ENCODE measurements at places on chromosomes 1 and 21.

DNA sequence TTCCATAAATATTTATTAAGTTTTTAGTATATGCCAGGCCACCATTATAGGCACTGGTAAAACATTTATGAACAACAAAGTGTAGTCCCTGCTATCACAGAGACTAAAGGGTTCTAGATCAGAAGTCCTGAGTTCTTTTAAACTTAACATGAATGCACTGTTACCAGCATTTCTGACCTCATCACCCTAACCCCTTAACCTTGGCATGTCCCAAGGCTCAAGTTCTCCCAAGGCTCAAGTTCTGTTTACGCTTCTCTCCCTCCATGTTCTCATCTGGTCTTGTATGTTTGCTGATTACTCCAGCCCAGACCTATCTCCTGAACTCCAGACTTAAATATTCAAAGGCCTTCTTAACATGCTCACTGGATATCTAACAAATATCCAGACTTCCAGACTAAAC, 54.5 kb downstream of the UBE2T start:
- DNase-seq, result no peak

DNA sequence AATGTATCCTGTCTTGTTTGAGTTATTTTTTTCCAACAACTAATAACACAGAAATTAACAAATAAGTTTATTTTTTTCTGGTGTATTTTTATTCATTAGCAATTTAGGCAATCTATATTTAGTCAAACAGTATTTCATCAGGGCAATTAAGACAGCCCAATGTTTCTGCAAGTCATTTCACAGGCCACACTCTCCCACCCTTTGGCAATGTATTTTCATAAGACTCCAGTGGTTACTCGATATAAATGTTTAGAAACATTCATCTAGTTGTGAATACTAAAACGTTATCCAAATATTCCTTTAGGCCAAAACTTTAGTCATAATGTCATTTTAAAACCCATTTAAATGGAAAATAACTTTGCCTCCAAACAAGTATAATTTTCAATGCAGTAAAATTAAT, 142.1 kb downstream of the KCNT2 start:
- no peak for DNase-seq

DNA sequence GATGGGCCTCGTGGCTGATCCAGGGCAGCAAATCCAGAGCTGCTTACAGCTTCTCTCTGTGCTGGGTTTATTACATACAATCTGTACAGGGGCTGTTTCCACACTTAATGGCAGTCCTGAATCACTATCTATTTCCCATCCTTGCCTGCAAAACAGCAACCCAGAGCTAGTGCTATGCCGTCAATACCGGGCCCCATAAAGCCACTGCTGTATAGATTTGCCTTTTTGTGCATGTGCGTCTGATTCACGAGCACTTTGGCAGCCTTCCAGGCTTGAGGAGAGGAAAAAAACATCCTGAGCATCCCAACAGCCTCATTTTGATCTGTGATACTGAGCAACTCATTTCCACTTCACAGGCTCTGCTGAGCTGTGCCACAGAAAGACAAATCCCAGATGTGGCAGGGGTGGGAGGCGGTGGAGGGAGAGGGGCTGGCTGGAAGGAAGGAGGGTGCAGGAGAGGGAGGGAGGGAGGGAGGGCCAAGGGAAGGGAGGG, 65.2 kb upstream of the TARBP1 start:
- DNase-seq, result peak; percentile 5

DNA sequence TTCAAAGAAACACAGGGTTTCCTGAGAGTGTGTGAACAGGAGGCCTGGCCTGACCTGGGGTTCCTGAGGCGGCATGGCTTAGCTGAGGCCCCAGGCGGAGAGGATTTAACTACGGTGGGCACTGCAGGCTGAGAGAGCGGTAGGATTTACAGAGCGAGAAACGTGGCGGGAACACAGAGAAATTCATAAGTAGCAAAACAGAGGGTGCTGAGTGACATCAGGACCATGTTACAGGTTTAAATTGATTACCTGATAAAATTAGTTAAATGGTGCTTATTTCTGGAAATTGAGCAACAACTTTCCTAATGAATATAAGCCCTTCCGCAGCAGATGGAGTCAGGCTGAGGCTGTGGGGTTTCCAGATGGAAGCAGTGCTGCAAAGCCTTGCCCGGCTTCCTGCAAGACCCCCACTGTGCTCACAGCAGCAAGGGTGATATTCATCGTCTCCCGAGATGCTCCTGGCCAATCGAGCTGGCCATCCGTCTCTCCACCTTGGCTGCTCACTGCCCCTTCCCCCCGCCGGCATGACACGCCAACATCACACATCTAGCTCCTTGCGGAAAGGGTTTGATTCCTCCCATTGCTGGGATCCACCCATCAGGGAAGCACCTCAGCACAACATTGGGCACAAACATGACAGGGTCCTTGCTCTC, 69.4 kb upstream of the MORC3 start:
- DNase-seq, result no peak

DNA sequence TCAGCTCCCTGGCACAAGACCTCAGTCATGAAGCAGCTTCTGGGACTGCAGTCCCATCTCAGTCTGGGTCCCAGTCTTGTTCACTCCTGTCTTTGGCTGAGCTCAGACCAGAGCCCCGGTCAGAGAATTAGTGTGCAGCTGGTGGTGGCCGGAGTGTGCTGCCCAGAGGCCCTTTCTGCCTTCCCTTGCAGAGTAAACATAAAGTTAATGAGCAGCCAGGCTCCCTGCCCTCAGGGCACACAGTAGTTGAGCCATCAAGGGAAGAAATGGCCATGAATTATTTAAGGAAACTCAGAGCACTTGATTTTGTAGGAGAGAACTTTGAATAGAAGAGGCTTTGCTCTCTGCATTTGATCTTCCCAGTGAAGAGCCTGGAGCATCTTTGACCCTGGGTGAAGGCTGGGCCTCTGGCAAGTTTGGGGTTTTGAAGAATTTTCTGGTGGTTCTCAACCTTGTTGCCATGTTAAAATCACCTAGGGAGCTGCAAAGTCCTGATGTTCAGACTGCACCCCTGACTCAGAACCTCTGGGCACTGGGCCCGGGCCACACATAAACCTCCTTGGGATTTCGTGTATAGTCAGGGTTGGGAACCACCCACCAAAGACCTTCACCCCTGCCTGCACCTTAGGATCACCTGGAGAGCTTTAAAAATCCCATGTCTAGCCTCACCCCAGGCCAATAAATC, 26.4 kb upstream of the SELENON start:
- DNase-seq, result no peak

- DNase-seq, result no peak
Observed at GRCh38 chr1:176501599-176501998, 38.6 kb downstream of the PAPPA2 start.

DNA sequence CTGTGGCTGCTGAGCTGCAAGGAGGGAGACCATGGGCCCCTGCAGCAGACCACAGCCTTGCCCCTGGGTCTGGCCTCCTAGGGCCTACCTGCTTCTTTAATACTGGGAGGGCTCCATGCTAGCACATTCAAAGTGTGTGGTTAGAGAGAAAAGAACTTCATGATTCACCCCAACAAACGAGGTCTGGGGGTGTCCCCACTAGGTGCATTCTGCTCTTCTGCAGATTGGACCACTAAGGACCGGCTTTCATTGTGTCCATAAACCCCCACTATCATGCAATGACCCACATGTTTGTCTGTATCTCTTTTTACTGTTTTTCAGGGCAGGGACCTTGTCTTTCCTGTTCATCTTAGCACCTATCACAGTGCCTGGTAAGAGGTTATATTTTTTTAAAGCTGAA, 185.4 kb downstream of the OMA1 start:
- no peak for DNase-seq

DNA sequence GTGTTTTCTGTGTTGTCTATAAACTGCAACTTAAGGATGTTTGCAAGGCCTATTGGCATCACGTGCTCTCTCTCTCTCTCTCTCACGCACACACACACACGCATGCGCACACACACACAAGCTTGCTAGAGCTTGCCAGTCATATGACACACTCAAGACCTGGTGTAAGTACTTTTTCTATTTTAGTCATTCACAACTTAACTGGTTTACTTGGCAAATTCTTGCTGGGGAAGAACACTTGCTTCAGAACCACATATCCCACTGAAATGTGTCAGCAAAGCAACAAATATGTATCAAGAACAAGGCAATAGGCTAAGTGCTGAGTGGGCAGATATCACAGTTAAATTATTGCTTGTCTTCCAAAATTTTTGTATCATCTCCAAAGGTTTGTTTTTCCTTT, 107.8 kb downstream of the DISC1 start:
- DNase-seq, result no peak

- no peak for DNase-seq
Observed at GRCh38 chr1:169925505-169926482, 32.1 kb upstream of the SCYL3 start.

- DNase-seq, result no peak
Observed at GRCh38 chr1:79695138-79695537, 688.6 kb upstream of the ADGRL4 start.

DNA sequence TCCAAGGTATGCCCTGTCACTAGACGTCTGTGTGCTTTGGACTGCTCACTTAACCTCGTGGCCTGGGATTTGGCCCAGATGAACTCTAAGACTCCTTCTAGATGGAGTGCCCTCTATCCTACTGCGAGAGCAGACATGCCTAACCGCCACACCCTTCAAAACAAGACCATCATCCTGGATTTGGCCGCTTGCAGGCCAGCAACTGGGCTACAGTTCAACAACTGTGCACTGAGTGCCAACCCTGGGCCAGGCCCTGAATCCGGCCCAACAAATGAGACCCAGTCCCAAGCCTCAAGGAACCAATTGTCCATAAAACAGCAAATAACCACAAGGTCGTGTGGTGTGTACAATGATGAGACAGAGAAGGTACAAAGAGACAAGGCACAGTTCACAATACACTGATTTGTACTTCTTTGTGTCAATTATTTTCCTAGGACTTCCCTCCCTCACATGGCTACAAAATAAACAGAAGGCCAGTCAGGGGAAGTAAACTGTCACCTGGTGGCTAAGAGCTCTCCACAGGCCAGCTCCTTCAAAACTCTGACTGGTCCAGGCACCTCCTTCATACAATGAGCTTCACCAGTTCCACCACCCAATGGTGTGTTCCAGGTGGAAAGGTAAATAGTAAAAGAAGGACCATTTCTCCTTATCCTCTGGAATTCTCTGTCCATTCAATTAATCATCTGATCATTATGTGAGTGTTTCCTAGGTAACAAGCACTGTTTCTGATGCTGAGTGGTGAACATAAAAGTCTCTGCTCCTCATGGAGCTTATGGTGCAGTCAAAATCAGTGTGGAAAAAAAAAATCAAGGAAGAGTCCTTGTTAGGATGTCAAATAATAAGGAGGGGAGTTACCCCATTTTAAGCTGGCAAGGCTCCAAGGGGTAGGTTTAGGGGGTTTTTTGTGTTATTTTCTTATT, 60.4 kb downstream of the CAPZB start:
- DNase-seq, result no peak

DNA sequence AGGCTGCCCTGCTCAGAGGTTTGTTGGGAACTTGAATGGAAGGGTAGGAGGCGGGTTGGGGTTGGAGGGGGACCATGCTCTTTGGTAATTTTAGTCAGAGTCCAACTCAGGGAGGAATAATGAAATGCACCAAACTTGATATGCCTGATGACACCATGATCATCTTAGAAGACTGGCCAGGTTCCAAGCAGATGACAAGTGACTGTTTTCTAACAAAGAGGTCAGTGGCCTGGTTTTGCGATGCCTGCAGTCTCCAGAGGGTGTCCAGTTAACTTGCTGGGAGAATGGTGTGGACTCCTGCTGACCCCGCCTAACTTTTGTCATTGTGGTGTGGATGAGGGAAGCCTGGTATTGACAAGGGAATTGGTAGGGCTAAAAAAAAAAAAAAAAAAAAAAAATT, 12.4 kb downstream of the VANGL1 start:
- no peak for DNase-seq

DNA sequence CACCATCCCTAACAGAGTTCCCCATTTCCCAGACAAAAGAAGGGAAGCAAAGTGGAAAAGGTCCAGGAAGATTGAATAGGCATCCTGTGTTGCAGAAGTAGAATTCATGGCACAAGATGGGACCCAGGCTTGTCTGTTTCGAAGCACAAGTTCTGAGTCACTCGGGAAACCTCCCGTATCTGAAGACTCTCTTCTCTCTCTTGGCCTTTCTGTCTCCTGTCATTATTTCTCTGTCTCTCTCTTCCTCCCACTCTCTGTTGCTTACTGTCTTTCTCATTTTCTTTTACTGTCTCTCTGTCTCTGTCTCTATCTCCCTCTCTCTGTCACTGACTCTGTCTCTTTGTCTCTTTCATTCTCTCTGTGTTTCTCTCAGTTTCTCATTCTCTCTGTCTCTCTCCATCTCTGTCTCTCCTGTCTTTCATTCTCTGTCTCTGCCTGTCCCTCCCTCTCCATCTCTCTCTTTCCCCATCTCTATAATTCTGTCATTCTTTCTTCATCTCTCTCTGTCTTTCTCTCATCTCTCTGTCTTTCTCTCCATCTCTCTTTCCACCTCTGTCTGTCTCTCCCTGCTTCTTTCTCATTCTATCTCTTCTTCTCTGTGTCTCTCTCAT, 23.7 kb downstream of the RNF187 start:
- DNase-seq, result no peak

GRCh38 chr21:41490330-41490729, 17.6 kb downstream of the TMPRSS2 start:
- DNase-seq, result no peak

- no peak for DNase-seq
Observed at GRCh38 chr1:182603646-182604174, 479 bp downstream of the RGS16 start.

- DNase-seq, result no peak
Observed at GRCh38 chr1:39525366-39526165, 34.1 kb downstream of the BMP8A start.
